ENCODE measurements at places on chromosomes 11 and 22. TPM values are rescaled to one million over a fixed set of nuclear protein-coding genes. Genes with fewer than 3 reads are reported as not detected.

TREH gene
- 0.15 TPM for total RNA-seq

SLC25A18 gene
- not detected for total RNA-seq

SUN2 gene
- total RNA-seq: 71.6 TPM

FAM181B gene
- not detected for total RNA-seq

OSM gene
- total RNA-seq: not detected

DNA sequence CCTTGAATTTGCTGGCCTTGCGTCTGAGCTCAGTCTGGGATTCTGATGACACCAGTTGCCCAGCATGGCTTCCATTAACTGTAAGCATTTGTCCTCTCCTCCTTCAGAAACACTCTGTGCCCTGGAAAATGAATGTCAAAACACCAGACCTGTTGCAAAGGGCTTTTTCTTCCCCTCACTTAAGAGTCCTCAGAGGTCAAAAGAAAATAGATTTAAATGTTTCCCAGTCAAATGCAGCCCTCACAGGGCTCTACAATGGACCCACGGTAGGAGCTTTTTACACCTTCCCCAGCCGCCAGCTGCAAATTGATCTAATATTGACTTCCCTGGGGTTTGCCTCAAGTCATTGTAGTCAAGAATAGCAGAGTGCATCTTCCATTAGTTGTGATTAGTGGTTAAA lies 332.2 kb downstream of the INSC start:
- H3K36me3 ChIP-seq: no peaks in the 10 kb centered on the region
- H3K27me3 ChIP-seq: peaks cover 14% of the 10 kb centered on the region
- no peak for DNase-seq
- H3K4me1 ChIP-seq: no peaks in the 10 kb centered on the region
- no peak overlapping the region for H3K4me3 ChIP-seq

DNA sequence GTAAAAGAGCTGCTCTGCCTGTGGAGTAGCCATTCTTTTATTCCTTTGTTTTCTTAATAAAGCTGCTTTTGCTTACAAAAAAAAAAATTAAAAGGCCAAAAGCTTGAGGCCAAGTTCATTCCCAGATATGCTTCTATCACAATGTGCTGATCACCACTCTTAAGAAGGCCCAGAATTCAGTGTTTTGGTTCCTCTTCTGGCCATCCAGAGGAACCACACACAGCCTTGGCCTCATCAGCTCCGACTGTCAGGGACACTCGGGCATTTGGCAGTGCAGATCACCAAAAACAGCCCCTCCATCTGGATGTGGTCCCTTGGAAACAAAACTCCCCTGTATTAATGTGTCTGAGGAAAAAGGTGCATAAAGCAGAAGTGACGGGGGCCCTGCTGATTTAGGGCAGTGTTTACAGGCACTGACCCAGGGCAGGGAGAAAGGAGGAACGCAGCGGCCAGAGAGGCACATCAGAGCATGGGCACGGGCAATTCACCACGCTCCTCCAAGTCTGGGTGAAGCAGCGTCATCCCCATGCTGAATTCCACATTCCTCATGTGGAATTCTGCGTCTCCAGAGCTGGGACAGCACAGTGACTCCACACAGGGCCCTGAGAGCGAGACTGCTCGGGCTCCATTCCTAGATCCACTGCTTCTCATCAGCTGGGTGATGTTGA lies 17.7 kb downstream of the POLDIP3 start:
- H3K4me1 ChIP-seq: no peaks in the 10 kb centered on the region
- no peaks in the 10 kb centered on the region for H3K27me3 ChIP-seq
- H3K27ac ChIP-seq: no peak overlapping the region
- H3K4me3 ChIP-seq: no peak overlapping the region
- no peak for DNase-seq

DNA sequence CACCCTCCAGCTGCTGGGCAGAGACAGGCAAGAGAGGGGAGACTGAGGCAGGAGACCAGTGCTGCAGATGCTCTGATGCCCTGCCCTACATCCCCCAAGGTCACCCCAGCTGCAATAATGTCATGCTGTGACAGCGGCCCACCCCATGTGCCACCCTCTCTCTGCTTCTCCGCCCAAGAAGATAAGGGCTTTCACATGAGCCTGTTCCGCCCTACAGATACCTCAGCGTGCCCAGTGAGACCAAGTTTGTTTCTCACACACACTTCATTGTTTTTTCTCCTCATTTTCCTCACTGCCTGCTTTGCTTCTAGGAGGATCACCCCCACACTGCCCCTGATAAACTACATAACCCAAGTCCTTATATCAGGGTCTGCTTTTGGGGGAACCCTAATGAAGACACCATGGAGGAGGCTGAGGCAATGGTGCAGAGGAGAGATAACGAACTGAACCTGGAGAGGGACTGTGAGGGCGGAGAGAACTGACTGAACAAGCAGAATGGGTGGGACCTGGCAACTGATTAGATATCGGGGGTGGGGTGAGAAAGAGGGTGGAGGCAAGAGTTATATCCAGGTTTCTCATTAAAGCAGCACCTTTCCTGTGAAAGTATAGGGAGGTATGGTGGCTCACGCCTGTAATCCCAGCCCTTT lies 37.5 kb upstream of the TSKU start:
- DNase-seq: no peak
- H3K4me3 ChIP-seq: no peak overlapping the region
- no peaks in the 10 kb centered on the region for H3K27me3 ChIP-seq
- no peaks in the 10 kb centered on the region for H3K36me3 ChIP-seq

DNA sequence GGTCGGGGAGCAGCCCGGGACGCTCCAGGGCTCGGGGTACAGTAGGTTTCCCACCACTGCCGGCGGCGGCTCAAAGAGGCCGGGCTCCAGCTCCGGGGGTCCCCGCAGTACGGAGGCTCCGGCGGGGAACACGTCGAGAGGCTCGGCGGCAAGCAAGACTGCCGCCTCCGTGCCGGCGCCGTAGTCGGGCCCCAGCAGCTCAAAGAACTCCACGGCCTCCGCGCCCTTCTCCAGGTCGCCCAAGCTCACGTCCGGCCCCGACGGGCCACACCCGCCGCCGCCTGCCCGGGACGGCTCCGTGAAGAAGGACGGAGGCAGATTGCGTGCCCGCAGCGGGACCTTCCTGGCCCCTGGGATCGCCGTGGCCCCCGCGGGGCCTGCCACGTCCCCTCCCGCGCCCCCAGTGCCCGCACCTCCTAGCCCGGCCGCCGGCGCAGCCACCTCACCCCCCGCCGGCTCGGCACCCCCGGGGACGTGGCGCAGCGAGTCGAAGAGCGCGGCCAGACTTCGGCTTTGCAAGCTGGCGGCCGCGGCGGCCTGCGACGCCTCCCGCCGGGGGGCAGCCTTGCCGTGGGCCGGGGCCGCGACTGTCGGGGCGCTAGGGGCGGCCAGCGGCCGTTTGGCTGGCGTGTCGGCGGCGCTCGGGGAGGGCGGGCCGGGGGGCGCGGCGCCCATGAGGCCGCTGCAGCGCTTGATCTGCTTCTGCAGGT lies 775 bp downstream of the FAM181B start:
- peaks cover 19% of the 10 kb centered on the region for H3K27me3 ChIP-seq
- H3K4me1 ChIP-seq: no peaks in the 10 kb centered on the region
- no peak overlapping the region for H3K4me3 ChIP-seq
- DNase-seq: no peak
- no peak overlapping the region for H3K27ac ChIP-seq

DNA sequence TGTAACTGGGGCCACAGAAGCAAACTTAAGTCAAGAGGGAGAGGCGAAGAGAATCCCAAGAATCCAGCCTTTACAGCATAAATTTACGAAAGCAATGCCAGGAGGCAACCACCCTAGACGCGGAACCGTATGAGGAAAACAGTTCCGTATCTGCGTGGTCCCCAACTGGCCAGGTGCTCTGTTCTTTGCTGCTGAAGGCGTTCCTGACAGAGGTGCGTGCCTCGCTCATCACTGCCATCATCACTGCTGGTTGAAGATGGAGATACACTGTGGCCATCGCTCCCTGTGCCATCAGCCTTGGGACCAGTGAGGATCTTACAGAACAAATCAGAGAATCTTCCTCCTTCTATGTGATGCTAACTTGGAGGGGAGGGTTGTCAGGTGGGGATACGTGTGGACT lies 270.5 kb upstream of the B3GAT1 start:
- no peak for DNase-seq
- H3K27ac ChIP-seq: no peak overlapping the region
- no peak overlapping the region for H3K4me3 ChIP-seq
- peaks cover 63% of the 10 kb centered on the region for H3K27me3 ChIP-seq
- no peaks in the 10 kb centered on the region for H3K36me3 ChIP-seq

DNA sequence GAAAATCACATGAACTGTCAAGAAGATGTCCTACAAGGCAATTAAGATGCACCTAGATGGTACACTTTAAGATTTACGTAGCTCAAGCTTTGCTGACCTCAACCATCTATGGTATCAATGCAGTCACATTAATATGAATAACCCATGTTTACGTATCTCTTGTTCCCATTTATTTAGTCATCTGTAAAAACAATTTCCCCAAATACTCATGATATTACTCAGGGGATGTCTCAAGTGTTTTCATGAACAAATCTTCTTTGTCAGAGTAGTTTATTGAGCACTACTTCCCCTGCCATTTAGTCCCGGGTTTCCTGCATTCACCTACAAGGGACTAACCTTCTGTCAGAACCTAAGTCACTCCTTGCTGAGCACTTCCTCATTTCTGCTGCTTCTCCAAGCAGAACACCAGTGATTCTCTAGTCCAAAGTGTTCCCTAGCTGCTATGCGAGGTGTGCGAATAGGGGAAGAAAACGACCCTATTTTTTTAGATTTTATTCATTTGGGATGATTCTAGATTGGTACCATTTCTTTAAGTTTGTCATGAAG lies 554.3 kb upstream of the LRRC4C start:
- no peaks in the 10 kb centered on the region for H3K27me3 ChIP-seq
- H3K36me3 ChIP-seq: no peaks in the 10 kb centered on the region
- no peaks in the 10 kb centered on the region for H3K4me1 ChIP-seq
- no peak overlapping the region for H3K4me3 ChIP-seq
- no peak for DNase-seq
- no peak overlapping the region for H3K27ac ChIP-seq

- H3K4me1 ChIP-seq: peaks cover 3% of the 10 kb centered on the region
- H3K27me3 ChIP-seq: no peaks in the 10 kb centered on the region
- H3K4me3 ChIP-seq: no peak overlapping the region
- H3K27ac ChIP-seq: no peak overlapping the region
- DNase-seq: no peak
Observed at GRCh38 chr11:77085652-77086051, 17.0 kb upstream of the OMP start.

All from HCT116 (cell line).